Adipocyte (in vitro differentiated cells): ENCODE measurements at places on chromosomes 16 and 17.

DNA sequence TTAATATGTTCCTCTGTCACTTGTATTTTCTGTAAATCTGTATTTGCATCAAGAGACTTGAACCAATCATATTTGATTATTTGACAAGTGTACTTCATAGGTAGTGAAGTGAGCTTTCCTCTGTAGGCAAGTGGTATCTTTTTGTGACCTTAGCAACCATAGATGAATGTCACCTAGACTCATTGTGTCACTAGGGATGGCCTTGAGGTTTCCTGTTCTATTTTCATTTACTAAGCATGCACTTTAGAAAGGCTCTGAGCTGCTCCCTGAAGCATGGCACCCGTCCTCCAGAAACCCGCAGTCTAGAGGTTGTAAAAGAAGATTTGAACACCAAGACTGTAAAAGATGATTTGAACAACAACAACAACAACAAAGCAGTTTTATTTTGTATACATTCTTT is 151.7 kb downstream of the PRKCB start:
- DNase-seq = no peak

DNA sequence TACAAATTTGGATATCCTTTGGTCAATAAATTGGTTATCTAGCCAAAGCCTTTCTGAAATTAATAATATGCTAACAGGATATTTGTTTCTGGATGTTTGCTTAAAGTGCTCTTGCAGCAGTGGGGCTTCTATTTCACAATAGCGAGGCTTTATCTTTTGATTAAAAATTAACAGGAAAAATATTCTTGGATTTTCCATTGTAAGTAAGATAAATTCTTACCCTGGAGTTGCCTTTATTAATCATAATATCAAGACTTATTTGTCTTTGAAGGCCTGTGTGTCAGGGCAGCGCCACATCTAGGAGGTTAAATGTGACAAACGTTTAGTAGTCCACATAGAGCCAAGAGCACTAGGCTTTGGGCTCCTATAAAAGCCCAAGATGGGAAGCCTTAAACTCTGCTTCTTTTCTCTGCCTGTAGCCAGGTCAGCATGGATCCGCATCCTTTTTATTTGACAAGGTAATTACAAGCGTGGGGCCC is 5.3 kb downstream of the TMEM97 start:
- DNase-seq = no peak

GRCh38 chr17:6505425-6506142 is 50.8 kb downstream of the PITPNM3 start:
- DNase-seq = peak; percentile 34

DNA sequence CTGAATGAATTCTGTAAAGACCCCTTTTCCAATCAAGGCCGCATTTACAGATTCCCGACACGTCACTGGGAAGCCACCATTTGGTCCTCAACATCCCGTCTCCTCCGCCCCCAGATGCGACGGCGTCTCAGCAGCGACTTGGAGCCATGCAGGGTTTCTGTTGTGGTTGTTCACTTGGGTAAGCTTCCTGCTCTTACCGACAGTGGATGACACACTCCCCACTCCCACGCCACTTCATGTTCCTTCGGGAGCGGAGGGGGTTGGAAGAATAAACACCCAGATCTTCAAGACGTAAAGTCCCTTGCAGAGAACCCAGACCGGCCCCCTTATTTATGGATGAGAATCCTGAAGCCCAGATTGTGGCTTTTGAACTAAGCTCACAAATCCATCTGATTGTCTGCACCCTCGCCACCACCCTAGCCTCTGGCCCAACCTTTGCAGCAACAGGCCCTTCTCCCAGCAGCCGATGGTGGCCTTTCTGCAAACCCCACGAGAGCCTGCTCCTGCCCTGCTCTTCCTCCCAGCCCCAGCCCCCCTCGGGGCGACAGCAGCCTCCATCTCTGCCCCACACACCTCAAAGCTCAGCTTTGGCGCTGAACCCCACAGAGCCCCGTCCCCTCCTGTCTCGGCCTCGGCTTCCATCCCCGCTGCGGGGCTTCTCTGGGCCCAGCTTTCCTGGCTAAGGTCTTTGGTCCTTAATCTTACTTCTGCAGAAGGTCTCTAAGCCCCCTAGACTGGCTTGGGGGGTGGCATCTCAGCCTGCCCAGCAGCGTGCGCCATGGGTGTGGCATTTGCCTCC is 19.0 kb upstream of the OSGIN1 start:
- DNase-seq = no peak

DNA sequence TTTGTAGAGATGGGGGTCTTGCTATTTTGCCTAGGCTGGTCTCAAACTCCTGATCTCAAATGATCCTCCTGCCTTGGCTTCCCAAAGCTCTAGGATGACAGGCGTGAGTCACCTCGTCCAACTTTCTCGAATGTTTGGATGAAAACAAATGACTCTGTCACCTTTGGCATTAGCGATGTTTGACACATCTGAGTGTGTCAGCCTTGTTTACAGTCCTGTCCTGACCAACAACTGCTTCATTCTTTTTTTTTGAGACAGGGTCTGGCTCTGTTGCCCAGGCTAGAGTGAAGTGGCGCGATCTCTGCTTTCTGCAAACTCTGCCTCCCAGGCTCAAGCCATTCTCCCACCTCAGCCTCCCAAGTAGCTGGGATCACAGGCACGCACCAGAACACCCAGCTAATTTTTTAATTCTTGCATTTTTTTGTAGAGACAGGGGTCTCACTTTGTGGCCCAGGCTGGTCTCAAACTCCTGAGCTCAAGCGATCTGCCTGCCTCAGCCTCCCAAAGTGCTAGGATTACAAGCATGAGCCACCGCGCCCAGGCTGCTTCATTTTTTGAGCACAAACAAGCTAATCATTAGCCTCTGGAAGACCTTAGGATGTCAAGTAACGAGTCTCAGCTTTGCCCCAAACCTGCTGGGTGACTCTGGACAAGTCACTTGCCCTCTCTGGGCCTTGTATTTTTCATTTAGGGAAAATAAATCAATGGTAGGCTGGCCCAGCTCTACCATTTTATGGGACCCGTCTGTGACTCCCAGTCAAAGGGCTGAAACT is 7.4 kb downstream of the MYH11 start:
- DNase-seq = no peak

- DNase-seq = no peak
Measured at GRCh38 chr17:79504181-79504605, 106.7 kb downstream of the RBFOX3 start.

GRCh38 chr17:17928398-17929287 is 43.6 kb downstream of the TOM1L2 start:
- no peak for DNase-seq

- DNase-seq = no peak
Measured at GRCh38 chr16:51898872-51899271, 648.1 kb downstream of the TOX3 start.

DNA sequence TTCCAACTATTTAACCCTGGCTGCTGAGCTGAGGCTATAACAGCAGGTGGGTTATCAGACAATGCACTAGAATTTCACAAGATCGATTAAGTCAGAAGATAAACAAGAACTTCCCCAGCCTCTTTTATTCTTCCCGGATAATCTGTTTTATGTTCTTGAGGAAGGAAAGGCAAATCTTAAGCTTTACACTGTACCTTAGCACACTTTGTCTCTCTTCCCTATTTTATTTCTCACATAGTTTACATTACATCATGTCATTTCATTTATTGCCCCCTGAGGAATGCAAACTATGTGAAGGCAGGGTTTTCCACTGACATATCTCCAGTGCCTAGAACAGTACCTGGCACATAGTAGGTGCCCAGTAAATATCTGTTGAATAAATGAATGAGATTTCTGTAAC is 139.6 kb downstream of the SKAP1 start:
- no peak for DNase-seq

DNA sequence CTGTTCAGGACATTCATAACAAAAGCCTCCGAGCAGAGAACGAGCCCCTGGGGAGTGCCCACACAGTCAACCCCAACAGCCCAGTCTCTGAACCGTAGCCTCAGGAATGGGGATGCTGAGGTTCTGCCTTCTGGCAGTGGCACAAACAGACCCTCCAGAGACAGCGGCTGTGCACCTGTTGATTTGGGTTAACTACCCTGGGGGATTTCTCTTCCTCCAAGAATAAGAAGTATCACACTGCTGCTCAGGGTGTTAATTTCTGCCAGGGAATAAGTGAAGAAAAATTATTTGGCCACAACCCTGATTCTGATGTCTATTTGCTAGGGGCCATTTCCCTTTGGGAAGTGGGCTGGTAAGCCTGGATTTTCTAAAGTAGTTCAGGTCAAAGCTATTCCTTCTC is 51.0 kb upstream of the PIRT start:
- no peak for DNase-seq

DNA sequence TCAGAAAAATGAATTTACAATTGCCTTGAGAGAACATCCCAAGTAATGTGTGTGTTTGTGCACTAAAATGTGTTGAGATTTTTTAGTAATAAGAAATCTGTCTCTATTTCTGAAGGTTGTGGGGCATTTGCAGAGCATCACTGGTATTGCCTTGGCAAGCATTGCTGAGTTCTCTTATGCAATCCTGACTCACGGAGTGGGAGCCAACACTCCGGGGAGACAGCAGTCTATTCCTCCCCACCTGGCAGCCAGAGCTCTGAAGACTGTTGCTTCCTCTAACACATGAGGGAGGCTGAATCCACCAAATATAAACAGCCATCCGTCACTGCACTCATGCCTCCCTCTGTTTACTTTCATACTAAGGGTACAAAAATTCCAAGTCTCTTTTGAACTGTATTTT is 10.6 kb downstream of the CNTD1 start:
- peak; percentile 82 for DNase-seq
